ENCODE measurements at places on chromosomes 2 and 18. TPM values are rescaled to one million over a fixed set of nuclear protein-coding genes. Genes with fewer than 3 reads are reported as not detected.

DNA sequence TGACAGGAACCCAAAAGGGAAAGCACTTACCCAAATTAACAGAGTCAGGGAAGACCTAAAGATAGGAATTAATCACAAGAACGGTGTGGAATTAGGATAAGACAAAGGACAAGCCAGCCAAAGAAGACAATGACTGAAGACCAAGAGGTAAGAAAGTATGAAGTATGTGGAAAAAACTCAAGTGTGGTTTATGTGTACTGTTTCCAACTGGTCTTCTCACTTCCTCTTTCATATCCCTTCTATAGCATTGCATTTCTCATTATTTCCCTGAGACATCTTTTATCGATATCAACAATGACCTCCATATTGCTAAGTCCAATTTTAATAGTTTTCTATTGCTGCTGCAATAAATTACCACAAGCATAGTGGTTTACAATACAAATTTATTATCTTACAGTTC, 313.5 kb upstream of the SLC39A10 start:
- DNase-seq: no peak

DNA sequence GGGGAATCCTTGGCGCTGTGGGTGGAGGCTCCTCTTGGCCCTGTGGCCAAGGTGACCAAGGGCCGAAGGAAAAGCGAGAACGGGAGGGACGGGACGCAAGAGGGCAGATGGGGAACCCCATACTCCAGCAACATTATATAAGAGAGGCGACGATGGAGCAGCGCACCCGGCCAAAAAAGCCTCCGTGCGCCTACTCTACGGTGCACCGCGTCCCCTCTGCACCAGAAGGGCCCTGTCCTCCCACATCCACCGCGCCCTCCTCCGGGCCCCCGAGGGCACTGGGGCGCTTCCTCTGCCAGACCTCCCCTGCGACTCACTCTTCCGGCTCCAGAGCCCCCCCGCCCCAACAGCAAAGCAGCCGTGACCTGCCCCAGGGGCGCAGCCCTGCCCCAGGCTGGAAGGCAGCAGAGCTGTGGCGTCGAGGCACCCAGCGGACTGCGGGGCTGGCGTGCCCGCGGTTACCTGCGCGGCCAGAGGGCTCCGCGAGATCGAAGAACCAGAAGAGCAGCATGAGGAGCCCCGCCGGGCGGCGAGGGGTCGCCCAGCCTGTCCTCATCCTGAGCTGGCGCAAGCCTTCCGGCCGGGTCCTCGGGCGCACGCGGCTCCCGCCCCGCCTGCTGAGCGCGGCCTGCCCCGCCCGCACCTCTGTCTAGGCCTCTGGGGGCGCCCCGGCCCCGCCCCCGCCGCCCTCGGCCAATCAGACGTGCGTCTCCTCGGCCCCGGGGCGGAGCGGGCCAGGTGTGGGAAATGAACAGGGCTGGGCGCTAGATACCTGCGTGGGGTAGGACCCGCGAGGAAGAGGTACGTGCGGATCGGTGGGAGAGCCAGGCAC, 106.3 kb upstream of the CD302 start:
- DNase-seq: no peak

DNA sequence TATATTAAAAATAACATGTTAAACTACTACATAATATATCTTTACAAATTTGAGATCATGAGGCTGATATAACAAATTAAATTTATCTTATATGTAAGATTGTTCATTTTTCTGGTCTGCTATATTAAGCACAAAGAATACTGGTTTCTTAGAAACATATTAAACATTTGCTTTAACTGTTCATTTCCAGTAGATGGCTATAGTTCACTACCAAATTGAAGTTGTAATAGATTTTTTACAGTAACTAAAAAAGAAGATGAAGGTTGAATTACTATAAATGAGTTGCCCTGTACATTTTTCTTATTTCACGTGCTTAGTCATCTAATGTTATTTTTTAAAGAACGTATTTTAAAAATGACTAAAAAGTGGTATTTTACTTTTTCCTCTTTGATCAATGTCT, 57.0 kb downstream of the ZNF407 start:
- peak; percentile 9 for DNase-seq

DNA sequence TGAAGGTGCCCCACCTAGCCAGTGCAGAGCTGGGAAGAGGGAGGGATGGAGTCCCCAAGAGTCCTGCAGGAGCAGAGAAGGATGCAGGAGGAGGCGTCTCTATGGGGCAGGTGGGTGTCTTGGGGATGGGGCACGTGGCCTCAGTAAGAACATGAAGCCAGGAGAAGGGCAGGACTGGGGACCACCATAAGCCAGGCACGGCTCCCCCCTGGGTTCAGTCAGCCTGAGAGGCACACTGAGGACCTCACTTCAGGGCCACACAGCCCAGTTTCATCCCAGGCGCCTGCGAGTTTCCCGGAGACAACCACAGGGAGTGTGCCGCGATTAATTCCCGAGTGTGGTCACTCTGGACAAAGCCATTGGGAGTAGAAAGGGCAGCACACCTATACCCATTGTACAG, 120.3 kb downstream of the GYPC start:
- no peak for DNase-seq

The SP5 gene
- total RNA-seq: 0.47 TPM

The RTP5 gene
- total RNA-seq: not detected
